ENCODE measurements at places on chromosomes 6 and 20. TPM values are rescaled to one million over a fixed set of nuclear protein-coding genes. Genes with fewer than 3 reads are reported as not detected.

The CST5 gene
- not detected for polyA plus RNA-seq

- no peak for DNase-seq
These were observed 134.0 kb upstream of the RREB1 start for GRCh38 chr6:6973721-6974120.

GRCh38 chr6:36955671-36956445, 1.3 kb downstream of the PI16 start:
- DNase-seq = no peak

The FOXS1 gene
- 5.0 TPM for polyA plus RNA-seq

DNA sequence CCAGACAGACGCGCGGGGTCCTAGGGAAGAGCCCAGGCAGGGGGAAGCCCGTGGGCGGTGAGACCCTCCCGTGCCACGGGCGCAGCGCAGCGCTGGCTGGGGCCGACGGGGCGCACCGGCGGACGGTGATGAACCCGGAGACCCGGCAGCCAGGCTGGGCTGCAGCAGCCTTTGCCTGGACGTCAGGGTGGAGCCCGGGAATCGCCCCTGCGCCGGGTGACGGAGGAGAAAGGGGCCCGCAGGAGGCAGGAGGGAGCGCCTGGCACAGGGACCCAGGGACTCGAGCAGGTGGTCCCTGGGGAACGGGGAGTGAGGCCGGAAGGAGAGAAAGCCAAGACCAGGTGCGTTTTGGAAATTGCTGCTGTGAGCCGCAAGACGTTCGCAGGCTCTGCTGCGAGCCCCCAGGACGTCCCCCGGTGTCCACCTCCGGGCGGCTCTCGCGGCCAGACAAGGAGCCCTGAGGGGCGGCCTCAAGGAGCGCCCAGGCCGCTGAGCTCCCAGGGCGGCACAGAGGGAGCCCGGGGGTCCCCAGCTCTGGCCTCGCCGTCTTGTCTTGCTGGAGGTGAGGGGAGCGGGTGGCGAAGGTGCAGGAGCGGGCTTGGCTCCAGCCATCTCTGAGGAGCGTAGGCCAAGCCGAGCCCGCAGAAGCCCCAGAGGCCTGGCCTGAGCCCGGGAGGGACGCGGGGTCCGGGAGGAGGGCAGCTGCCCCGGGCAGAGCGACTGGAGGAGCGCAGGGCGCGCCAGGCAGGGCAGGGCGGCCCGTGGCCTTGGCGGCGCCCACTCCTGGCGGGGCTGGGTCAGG, 191.2 kb upstream of the PDE10A start:
- no peak for DNase-seq

The RSPO4 gene
- 2.4 TPM for polyA plus RNA-seq

- no peak for DNase-seq
These were observed 3.4 kb downstream of the PRELID3B start for GRCh38 chr20:59039233-59039632.

The SEMG2 gene
- polyA plus RNA-seq = not detected

GRCh38 chr6:37528541-37528940, 28.8 kb upstream of the CCDC167 start:
- no peak for DNase-seq

The CD93 gene
- polyA plus RNA-seq = 154 TPM

GRCh38 chr6:161137320-161137719, 136.5 kb downstream of the AGPAT4 start:
- DNase-seq = no peak
